ENCODE measurements at places on chromosomes 6 and 20. TPM values are rescaled to one million over a fixed set of nuclear protein-coding genes. Genes with fewer than 3 reads are reported as not detected.

Gene BPIFB1
- total RNA-seq, result not detected

Gene GABBR1
- 16.4 TPM for total RNA-seq

Gene WFDC5
- 321 TPM for total RNA-seq

Gene NUP43
- 21.0 TPM for total RNA-seq

Gene TRAPPC3L
- not detected for total RNA-seq

GRCh38 chr20:45258664-45259063 lies 4.3 kb upstream of the SLPI start:
- no peak overlapping the region for H3K4me3 ChIP-seq
- peaks cover 26% of the 10 kb centered on the region for H3K4me1 ChIP-seq
- H3K27ac ChIP-seq, result no peak overlapping the region
- peaks cover 12% of the 10 kb centered on the region for H3K27me3 ChIP-seq

GRCh38 chr20:34022839-34023234 lies 29.1 kb downstream of the RALY start:
- peaks cover 35% of the 10 kb centered on the region for H3K4me1 ChIP-seq
- H3K27ac ChIP-seq, result no peak overlapping the region
- DNase-seq, result no peak

DNA sequence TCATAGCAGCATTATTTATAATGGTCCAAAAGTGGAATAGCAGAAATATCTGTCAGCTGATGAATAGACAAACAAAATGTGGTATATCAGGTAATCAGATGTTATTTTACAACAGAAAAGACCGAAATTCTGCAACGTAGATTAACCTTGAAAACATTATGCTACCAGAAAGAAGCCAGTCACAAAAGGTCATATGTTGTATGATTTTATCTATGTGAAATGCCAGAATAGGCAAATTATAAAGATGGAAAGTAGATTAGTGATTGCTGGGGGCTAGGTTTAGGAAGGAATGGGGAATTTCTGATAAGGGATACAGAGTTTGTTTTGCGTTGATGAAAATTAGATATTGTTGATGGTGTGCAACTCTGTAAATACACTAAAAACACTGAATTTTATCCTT lies 165.0 kb upstream of the STMND1 start:
- H3K4me3 ChIP-seq, result no peak overlapping the region
- no peaks in the 10 kb centered on the region for H3K36me3 ChIP-seq
- H3K27ac ChIP-seq, result no peak overlapping the region
- H3K4me1 ChIP-seq, result no peaks in the 10 kb centered on the region
- no peak for DNase-seq
- no peaks in the 10 kb centered on the region for H3K27me3 ChIP-seq

DNA sequence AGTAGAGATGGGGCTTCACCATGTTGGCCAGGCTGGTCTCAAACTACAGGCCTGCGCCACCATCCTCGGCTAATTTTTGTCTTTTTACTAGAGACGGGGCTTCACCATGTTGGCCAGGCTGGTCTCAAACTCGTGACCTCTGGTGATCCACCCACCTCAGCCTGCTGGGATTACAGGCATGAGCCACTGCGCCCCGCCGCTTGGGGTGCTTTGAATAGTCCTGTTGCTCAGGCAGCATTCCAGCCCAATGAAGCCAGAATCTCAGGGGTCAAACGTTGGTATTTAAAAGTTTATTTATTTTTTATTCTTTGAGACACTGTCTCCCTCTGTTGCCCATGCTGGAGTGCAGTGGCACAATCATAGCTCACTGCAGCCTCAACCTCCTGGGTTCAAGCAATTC lies 11.3 kb downstream of the MOCS3 start:
- H3K36me3 ChIP-seq, result no peaks in the 10 kb centered on the region
- no peaks in the 10 kb centered on the region for H3K4me1 ChIP-seq
- H3K4me3 ChIP-seq, result no peak overlapping the region
- H3K27me3 ChIP-seq, result peaks cover 3% of the 10 kb centered on the region
- H3K27ac ChIP-seq, result no peak overlapping the region
- DNase-seq, result no peak

GRCh38 chr6:126182650-126183311 lies 157.1 kb upstream of the CENPW start:
- no peaks in the 10 kb centered on the region for H3K4me1 ChIP-seq
- no peaks in the 10 kb centered on the region for H3K27me3 ChIP-seq
- no peak for DNase-seq
- H3K36me3 ChIP-seq, result no peaks in the 10 kb centered on the region
- no peak overlapping the region for H3K27ac ChIP-seq
- no peak overlapping the region for H3K4me3 ChIP-seq

DNA sequence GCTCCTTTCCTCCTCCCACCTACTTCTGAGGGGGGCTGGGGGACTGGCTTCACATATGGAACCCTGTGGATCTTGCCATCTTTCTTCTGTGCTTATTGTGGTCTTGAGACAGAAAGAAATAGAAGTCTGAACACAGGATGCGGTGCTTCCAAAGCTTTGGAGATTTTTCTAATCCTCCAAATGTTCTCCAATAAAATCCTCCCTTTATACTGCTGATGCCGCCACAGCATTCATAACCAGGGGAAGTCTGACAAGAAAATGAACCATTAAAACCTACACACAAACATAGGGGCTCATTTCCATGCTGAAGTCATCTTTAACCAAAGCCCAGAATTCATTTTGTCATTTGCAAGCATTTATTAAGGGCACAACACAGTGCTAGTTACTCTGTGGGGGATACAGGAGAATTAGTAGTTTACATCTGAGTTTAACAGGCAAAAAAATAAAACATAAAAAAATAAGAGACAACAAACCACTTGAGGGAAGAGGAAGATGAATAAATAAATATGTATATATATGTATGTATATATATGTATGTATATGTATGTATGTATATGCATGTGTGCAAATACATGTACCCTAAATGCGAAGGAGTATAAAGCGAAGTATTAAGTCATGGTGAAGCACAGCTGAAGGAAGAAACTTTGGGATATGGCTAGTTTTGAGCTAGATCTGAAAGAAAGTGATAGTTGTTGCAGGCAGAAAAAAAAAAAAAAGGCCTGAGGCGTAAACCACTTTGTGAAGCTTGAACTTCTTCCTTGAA lies 5.9 kb upstream of the PTPRK start:
- no peak overlapping the region for H3K4me3 ChIP-seq

DNA sequence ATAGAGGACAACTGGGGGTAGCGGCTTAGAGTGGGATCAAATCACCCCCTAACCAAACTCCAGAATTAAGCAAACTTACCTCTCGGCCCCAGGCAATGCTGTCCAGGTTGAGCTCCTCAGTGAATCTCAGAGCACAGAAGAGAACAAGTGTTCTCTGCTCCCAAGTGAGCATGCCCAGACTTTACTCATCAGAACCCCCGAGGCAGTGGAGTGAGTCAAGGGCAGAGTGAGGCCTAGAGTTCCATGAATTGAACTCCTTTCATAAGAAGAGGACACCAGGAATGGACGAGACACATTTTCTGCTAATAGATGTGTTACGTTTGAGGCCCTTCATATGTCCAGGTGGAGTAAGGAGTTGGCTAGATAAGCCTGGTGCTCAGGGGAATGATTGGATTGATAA lies 134.0 kb upstream of the DTNBP1 start:
- H3K36me3 ChIP-seq, result no peaks in the 10 kb centered on the region
- H3K4me1 ChIP-seq, result peaks cover 1% of the 10 kb centered on the region
- no peak for DNase-seq
- H3K27me3 ChIP-seq, result no peaks in the 10 kb centered on the region
- H3K4me3 ChIP-seq, result no peak overlapping the region
- H3K27ac ChIP-seq, result no peak overlapping the region

DNA sequence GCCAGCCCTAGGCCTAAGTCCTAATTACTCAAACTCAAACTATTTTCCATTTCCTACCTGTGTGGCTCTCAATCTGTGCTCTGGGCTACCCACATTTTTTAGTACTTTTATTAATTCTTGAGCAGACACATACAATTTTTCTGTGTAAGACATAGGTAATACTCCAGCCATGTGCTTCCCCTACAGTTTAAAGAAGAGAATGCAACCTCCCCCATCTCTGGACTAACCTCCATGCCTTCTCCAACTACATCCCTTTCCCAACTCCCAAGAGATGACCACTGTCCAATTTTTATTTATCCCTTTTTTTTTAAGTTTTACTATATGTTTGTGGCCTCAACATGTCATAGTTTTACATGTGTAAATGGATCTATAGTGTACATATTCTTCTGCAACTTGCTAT lies 5.8 kb downstream of the HMGN4 start:
- H3K4me1 ChIP-seq, result peaks cover 9% of the 10 kb centered on the region
- H3K36me3 ChIP-seq, result peaks cover 15% of the 10 kb centered on the region
- no peak overlapping the region for H3K4me3 ChIP-seq
- no peaks in the 10 kb centered on the region for H3K27me3 ChIP-seq

- no peak for DNase-seq
- no peak overlapping the region for H3K4me3 ChIP-seq
- H3K27me3 ChIP-seq, result no peaks in the 10 kb centered on the region
These were observed 26.7 kb upstream of the YWHAB start for GRCh38 chr20:44858606-44859360.

- no peak overlapping the region for H3K4me3 ChIP-seq
- H3K36me3 ChIP-seq, result no peaks in the 10 kb centered on the region
- no peak overlapping the region for H3K27ac ChIP-seq
- peaks cover under 1% of the 10 kb centered on the region for H3K27me3 ChIP-seq
- no peaks in the 10 kb centered on the region for H3K4me1 ChIP-seq
These were observed 11.4 kb downstream of the MYB start for GRCh38 chr6:135192256-135193174.

DNA sequence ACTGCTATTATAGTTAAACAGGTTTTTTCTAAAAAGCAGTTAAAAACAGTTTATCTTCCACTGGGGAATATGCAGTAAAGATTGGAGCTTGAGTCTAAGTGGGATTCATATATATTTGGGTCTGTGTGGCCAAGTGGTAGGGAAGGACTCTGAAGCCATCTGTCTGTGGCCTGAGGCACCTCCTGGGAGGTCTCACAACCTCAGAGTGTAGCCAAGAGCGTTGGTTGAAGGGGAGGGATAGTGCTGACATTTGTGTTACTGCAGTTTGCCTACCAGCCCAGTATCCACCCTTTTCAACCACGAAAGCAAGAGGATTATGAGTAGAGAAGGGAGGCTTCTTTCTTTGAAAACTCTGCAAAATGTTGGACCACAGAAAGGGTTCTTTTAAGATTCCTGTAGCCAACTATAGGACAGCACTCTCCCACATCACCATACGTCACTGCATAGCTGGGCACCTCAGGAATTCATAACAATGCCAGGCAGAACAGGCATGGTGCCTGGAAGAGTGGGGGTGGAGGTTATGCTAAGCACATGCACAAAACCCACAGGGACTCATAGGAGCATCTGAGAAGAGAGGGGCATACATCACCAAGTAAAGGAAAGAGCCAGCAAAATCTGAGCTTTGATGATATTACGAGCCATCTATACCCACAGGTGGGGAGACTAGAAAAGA lies 90.5 kb upstream of the HEY2 start:
- H3K4me1 ChIP-seq, result no peaks in the 10 kb centered on the region
- H3K4me3 ChIP-seq, result no peak overlapping the region
- H3K36me3 ChIP-seq, result no peaks in the 10 kb centered on the region
- H3K27me3 ChIP-seq, result no peaks in the 10 kb centered on the region

- no peak overlapping the region for H3K27ac ChIP-seq
- no peaks in the 10 kb centered on the region for H3K4me1 ChIP-seq
- H3K36me3 ChIP-seq, result no peaks in the 10 kb centered on the region
- DNase-seq, result no peak
These were observed 490.7 kb upstream of the SULF2 start for GRCh38 chr20:48276021-48276342.

- H3K36me3 ChIP-seq, result no peaks in the 10 kb centered on the region
- H3K27ac ChIP-seq, result no peak overlapping the region
- H3K4me1 ChIP-seq, result peaks cover 21% of the 10 kb centered on the region
These were observed 28.5 kb downstream of the C6orf15 start for GRCh38 chr6:31083742-31084354.

DNA sequence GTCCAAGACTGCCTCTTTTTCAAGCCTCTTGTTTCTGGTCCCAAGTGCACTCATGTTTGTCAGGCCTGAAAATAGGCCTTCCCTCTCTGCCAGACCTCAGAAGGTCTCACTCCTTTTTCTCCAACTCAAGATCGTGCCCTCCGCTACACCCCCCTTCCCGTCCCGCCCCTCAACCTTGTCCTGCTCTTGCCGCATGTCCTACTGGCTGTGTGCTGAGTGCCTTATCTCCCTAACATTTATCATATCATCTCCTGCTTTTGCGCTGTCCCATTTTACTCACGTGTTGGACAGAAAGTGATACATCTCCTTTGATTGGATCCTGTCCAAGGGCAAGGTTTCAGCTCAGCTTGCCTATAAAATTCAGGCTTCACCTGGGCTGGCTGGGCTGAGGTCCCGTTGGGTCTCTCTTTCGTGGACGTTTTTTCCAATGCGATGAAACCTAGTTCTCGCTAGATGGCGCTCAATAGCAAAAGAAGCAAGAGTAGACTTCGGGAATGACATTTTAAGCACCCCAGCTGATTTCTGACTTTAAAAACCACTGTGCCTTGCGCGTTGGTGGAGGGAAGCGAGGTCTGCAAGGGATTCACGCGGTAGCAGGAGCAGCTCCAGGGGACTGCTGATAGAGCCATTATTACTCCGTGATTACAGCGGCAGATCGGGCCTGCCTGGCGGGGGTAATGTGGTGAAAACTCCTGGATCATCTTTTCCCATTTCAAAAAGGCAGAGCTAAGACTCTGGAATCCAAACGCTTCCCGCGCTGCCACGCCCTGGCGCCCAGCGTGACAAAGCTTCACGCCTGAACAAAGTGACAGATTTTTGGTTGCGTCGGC lies 137.6 kb downstream of the IMPG1 start:
- H3K27me3 ChIP-seq, result no peaks in the 10 kb centered on the region
- H3K4me3 ChIP-seq, result peak overlapping the region; percentile 46
- H3K4me1 ChIP-seq, result peaks cover 9% of the 10 kb centered on the region
- no peaks in the 10 kb centered on the region for H3K36me3 ChIP-seq

- H3K27me3 ChIP-seq, result no peaks in the 10 kb centered on the region
- no peak for DNase-seq
- H3K27ac ChIP-seq, result no peak overlapping the region
These were observed 232.7 kb upstream of the POU3F2 start for GRCh38 chr6:98601716-98602115.

DNA sequence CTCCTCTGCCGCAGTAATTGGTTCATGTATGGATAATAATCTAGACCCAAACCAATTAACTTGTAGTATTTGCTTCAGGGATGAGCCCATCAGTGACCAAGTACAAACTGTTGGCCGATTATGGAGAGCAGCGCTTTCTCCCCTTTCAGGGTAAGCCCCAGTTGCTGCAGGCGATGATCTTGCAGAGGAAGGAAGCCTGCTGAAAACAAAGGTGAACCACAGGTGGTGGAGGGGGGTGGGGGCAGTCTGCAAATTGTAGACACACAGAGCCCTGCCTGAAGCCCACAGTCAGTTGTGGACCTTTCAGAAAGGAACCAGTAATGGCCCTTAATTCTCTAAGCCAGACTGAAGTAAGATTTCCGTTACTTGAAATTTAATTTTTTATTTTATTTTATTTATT lies 167.9 kb upstream of the JARID2 start:
- no peak overlapping the region for H3K27ac ChIP-seq
- H3K4me3 ChIP-seq, result no peak overlapping the region
- H3K27me3 ChIP-seq, result no peaks in the 10 kb centered on the region
- H3K4me1 ChIP-seq, result no peaks in the 10 kb centered on the region
- DNase-seq, result no peak
- H3K36me3 ChIP-seq, result no peaks in the 10 kb centered on the region

All from suprapubic skin (tissue), 4 donors.